ENCODE measurements at places on chromosomes 5 and 9.

GRCh38 chr5:88657136-88657535 is 225.8 kb downstream of the MEF2C start:
- no peak for DNase-seq
- no peak overlapping the region for H3K27ac ChIP-seq
- H3K27me3 ChIP-seq = peaks cover 50% of the 10 kb centered on the region

DNA sequence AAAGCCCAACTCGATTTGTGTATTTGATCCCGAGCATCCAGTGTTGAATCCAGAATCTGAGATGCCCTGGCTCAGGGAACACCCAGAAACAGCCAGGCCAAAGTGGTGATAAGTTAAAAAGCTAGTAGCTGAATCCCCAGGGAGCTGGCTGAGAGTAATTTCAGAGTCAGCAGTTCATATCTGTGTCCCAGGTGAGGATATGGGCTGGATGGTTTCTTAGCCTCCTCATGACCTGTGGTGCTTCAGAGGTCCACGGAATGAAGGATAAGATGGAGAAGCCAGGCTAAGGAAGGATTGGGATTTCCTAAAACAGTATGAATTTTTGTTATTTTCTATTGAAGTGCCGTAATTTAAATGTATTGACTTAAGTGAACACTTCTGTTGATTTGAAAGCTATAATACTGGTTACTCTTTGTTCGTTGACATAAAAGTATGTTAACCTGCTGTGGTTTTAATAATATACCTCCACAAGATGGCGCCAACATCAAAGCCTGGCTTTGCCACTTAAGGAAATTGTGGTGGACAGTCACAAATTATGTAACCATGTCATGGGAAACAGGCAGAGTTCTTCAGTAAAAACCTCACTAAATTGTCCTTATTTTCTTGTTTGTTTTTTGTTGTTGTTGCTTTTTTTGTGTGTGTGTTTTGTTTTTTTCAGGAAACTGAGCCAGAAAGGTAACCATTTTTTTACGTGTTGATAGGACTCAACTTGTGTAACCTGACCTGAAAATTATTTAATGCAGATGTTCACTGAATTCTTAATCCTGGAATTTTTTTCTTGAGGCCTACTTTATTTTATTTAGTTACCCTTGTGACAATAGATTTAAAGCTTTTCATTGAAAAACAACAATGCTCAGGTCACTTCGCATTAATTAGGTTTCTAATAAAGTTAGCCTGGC is 11.4 kb downstream of the MTAP start:
- H3K36me3 ChIP-seq = peaks cover 64% of the 10 kb centered on the region
- peaks cover 41% of the 10 kb centered on the region for H3K4me1 ChIP-seq
- DNase-seq = peak; percentile 41
- no peak overlapping the region for H3K27ac ChIP-seq
- H3K27me3 ChIP-seq = no peaks in the 10 kb centered on the region

GRCh38 chr9:20048437-20048836 is 259.6 kb upstream of the SLC24A2 start:
- H3K27ac ChIP-seq = no peak overlapping the region
- no peaks in the 10 kb centered on the region for H3K27me3 ChIP-seq
- no peak overlapping the region for H3K4me3 ChIP-seq
- no peaks in the 10 kb centered on the region for H3K36me3 ChIP-seq
- H3K4me1 ChIP-seq = peaks cover 8% of the 10 kb centered on the region

DNA sequence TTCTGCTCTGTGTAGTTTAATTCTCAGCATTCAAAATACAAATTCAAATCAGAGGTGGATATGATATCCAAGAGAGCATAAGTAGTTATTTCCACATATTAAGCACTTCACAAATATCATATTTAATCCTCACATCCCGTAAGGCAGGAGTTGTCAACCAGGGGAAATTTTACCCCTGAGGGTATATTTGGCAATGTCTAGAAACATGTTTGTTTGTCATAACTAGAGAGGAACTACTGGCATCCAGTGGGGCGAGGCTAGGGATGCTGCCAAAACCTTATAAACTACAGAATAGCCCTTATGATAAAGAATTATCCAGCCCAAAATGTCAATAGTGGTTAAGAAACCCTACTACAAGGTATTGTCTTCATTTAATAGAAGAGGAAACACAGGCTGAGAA is 619.4 kb downstream of the SLCO4C1 start:
- peaks cover 2% of the 10 kb centered on the region for H3K27me3 ChIP-seq
- no peak overlapping the region for H3K27ac ChIP-seq
- H3K4me1 ChIP-seq = no peaks in the 10 kb centered on the region
- H3K4me3 ChIP-seq = no peak overlapping the region

DNA sequence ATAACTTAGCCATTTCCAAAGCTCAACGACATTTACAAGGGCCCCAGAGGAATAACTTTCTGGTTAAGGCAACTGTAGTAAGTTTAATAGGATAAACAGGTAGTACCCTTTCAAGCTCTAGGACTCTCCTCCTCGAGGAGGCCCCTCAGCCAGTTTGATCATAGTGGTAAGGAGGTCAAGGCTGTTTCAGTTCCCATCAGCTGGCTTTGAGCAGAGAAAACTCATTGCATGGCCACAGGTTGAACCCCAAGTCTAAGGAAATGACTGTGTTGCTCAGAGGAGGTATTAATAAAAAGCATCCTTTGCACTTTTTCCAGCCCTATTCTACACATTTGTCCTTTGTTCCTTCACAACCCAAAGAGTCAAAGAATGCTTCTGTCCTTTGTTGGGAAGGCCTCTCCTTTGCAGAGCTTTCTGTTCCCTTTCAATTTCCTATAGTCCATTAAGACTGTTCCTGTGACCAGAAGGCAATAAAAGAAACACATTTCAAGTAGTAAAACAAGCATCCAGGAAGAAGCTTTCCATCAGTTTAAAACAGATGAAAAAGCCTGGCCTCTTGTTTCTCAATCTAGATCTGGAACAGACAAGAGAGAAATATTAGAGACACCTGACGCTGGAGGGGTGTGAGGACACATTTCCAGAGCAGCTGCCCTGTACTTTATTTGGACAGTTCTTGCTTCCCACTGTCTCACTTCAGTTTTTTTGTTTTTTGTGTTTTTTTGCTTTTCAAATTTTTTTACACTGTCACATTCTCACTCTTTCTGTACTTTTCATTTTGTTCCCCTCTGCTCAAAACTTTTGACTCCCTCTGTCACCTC is 54.1 kb downstream of the PRRC1 start:
- no peaks in the 10 kb centered on the region for H3K4me1 ChIP-seq
- H3K36me3 ChIP-seq = no peaks in the 10 kb centered on the region
- peaks cover 9% of the 10 kb centered on the region for H3K27me3 ChIP-seq
- H3K27ac ChIP-seq = no peak overlapping the region
